ENCODE measurements at places on chromosomes 3 and 15.
A peak's percentile ranks its signal among the peaks of the same experiment; 100 is the strongest.

DNA sequence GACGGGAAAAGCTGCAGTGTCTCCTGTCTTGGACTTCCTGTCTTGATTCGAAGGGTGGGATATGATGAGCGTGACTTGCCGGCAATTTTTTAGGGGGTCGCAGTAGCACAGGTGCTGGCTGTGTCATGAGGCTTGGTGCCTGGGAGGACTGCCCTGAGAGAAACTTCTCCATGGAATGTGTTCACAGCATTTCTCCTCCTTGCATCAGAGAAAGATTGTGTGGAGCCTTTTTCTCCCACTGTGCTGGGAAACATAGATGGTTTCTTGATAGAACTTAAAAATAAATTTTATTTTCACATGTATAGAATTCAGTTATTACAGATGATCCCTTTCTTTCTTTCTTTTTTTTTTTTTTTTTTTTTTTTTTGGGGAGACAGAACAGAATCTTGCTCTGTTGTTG is 121.4 kb downstream of the KLHL25 start:
- no peak for DNase-seq

GRCh38 chr3:34856081-34856947 is 783.0 kb upstream of the ARPP21 start:
- DNase-seq: no peak

DNA sequence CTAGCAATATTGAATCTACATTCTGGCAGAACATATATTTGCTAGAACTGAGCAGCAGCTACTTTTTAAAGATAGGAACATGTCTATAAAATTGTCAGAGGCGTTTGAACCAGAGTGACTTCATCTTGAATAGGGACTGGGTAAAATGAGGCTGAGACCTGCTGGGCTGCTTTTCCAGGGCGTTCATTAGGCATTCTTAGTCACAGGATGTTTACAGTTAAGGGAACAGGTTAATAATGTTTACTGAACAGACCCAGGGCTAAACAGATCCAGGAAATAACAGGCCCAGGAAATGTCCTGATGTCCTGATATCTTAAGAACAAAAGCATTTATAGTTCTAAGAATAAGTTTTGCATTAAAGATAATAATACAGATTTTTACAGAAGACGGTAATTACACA is 34.5 kb upstream of the B3GALNT1 start:
- DNase-seq: no peak

- DNase-seq: no peak
Observed at GRCh38 chr15:87489902-87490665, 766.5 kb downstream of the NTRK3 start.

DNA sequence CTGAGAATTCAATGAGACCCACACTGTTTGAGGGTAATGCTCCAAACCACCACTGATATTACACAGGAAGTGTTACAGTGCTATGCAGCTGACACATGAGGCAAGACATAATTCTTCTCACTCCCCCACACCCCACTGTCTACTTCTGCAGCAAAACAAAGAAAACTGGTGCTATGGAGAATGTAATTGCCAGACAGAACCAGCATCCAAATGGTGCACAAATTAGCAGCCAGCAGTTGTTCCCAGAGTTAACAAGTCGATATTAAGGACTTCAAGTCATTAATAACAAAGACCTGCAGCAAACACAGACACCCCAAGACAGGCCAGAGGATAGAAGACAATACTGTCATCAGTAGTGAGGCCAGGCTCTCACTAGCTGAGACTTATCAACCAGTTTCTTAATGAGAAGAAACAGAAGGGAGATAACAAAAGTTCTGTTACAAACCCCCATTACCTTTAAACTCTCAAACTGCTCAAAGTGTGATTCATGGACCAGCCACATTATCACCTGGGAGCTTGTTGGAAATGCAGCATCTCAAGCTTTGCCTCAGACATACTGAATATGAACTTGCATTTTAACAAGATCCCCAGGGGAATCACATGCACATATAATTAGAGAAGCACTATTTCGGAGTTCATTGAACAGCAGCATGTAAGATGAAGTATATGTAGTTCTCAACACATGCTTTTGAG is 58.7 kb upstream of the FNDC3B start:
- DNase-seq: no peak

GRCh38 chr3:185728630-185729336 is 96.1 kb downstream of the IGF2BP2 start:
- peak; percentile 59 for DNase-seq

GRCh38 chr15:50257924-50258323 is 7.6 kb downstream of the HDC start:
- peak; percentile 68 for DNase-seq

DNA sequence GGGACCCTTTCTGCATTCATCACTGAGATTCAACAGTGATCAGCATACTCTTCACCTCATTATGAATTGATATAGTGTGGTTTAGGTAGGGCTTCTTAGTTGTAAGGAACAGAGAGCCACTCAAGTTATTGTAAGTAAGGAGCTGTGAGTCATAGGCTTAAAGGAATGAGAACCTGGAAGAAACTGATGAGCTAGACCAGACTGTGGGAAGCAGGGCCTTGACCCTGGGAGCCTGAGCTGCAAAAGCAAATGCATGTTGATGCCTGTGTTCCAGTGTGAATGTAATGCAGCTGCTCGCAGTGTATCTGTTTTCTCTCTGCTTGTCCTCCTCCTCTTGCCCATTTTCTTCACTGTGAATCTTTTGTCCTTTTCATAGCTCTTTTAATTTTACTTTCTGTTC is 13.6 kb downstream of the ZKSCAN7 start:
- peak; percentile 31 for DNase-seq

DNA sequence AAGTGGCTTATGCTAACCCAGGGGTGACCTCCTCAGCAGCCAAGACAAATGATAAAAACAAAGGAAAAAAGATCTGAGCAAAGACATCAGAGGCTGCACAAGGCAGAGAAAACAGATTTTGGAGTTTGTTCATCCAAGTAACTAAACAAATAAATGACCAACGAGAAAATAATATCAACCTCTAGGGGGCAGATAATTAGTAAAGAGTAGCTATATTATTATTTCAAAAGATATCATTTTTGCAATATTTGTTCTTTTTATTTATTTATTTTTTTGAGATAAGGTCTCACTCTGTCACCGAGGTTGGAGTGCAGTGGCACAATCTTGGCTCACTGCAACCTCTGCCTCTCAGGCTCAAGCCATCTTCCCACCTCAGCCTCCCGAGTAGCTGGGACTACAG is 101.8 kb downstream of the PCCB start:
- no peak for DNase-seq

GRCh38 chr3:77146004-77146403 is 106.1 kb downstream of the ROBO2 start:
- no peak for DNase-seq

- no peak for DNase-seq
Observed at GRCh38 chr15:50083424-50084025, 35.5 kb downstream of the ATP8B4 start.

- no peak for DNase-seq
Observed at GRCh38 chr3:30996467-30996866, 102.0 kb upstream of the GADL1 start.

DNA sequence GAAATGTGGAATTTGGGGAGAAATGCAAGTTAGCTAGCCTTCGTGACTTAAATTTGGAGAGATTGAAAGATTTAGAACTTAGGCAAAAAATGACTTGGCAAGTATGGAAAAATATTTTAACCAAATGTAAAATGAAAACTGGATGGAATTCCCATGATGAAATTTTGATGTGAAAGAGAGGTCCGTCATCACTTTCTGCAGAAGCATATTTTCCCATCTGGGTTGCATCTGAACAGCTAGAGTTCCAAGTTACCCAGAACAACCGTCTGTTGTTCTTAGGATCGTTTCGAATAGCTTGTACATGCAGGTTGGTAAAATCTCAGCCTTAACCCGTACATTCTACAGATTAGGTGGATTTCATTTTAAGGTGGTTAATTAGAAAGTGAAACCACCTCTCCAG is 136.3 kb downstream of the GHSR start:
- DNase-seq: peak; percentile 53

DNA sequence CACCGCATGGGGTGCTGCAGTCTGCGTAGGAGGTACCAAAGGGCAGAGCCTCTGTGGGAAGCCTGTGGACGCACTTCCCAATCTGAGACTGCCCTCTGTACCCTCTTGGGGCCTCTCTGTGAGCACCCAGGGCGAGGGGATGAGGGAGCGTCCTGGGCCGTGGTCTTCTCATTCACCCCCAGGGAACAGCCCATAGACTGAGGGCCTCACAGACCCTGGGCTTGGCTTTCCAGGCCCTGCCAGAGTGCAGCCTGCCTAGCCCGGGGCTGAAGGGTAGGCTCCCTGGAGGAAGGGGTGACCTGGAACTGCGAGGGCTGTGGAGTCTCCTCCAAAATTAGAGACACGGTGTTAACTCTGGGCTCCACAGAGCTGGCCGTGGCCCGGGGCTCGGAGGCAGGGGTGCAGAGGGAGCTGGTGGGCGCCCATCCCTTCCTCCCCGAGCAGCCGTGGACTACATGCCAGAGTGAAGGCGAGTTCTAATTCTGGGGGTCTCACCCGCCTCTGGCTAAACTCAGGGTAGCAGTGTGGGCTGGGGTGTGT is 468 bp upstream of the SPTBN5 start:
- no peak for DNase-seq

DNA sequence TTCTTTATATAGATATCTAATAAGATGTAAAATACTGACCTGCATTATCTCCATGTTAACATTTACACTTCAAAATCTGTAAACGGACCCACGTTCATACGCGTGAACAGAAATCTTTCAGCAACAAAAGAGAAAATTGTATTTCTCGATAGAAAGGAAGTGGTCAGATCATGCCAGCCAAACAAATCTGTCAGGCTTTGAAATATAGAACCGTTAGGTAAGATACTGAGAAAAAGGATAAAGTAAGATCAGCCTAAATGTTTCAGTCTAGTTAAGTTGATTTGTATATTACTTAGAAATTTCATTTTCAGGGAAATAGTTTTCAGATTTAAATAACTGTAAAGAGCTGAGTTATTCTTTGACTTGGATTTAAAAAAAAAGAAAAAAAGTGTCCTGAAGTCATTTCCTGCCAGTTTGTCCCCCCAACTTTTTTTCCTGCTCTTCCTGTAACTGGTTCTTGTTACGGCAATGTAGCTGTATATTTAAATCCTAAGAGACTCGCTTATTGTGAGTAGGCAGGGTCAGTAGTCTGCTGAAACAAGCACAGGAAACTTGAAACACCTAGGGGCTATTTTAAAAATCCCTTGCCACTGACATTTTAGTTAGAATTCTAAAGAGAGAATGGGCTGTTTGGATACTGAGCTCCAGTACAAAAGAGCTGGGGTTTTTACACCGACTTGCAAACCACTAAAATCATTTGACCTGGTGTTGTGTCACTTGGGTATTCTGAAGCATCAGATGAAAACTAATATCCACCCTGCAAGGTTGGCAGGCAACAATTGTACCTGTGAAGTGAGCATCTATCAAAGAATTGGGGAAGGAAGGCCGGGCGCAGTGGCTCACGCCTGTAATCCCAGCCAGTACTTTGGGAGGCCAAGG is 237.5 kb downstream of the UBE2E2 start:
- no peak for DNase-seq

GRCh38 chr3:99006686-99007085 is 105.2 kb upstream of the DCBLD2 start:
- DNase-seq: no peak

GRCh38 chr3:64083575-64083974 is 60.3 kb upstream of the PSMD6 start:
- no peak for DNase-seq

GRCh38 chr15:42151141-42151561 is 5.3 kb downstream of the PLA2G4F start:
- no peak for DNase-seq

- DNase-seq: no peak
Observed at GRCh38 chr3:158747417-158747816, 15.2 kb upstream of the RARRES1 start.

GRCh38 chr3:94232921-94233320 is 170.1 kb downstream of the NSUN3 start:
- DNase-seq: no peak

DNA sequence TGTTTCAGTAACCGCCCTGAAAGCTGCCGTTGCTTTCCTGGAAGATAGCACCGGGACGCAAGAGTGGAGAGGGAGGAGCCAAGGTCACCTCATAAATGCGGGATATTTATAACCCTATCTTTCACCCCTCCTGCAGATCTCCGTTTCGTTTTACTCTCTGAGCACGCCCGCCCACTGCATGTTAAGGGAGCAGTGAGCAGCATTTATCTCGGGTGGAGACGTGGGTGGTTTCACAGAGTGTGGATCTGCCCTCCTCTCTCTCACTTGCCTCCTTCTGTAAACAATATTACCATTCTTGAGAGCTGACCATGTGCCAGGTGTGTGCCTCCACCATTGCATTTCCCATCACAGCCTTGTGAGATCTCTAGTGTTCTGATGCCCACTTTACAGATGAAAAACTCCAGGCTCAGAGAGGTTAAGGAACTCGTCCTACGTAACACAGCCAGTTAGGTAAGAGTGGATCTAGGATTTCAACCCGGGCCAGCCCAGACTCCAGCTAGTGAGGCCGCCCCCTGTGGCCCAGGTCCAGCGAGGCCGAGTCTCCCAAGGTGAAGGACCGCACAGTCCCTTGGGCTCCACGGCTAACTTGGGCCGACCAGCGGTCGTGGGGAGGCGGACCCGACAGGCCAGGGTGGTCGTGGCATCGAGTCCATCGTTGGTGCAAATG is 16.9 kb upstream of the SEMA4B start:
- peak; percentile 75 for DNase-seq

DNA sequence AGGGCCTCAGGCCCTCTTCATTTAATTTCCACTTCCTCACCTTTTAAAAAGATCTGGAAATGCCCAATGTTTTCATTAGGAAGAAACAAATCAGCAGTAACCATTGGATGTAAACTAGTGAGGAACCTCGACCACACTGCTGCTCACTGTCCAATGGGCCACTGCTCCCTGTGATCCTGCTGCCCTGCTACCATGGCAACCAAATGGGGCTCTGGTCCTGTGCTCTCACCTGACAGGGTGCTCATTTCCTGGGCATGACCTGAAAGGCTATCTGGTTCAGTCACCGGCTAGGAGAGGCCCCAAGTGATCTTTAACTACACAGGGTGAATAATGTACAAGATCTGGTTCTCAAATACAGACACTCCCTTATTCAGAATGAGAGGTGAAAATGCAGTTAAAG is 54.6 kb downstream of the ARHGEF3 start:
- DNase-seq: no peak

DNA sequence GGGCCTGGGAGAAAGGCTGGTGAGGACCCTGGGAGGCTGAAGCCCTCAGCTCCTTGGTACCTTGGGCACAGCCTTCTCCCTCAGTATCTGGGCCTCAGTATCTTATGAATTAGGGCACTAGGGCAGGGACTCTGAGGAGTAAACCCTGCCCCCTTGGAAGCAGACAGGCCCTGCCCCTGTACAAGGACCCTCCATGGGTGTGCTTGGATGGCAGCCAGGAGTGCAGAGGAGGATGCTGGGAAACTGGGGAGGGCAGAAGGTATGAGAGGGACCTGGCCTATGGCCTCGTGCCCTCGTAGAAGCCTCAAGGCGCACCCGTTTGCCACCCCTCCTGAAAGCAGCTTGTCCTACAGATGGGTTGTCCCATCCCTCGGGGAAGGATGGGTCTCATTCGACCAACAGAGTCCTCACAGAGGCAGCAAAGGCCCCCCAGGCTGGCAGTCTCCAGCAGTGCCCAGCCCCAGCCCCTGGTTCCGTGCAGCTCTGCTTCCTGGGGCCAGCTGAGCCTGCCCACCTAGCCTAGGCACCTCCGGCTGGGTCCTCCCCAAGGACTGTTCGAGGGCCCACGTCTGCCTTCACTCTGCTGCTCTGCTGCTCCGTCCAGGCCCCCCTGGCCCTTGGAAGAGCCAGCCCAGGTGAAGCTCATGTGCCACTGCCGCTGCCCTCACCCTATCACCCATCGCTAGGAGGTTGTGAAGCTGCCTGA is 15.3 kb upstream of the SEMA3F start:
- DNase-seq: no peak

- DNase-seq: peak; percentile 49
Observed at GRCh38 chr3:157134620-157135191, 25.2 kb downstream of the CCNL1 start.

All from fibroblast of mammary gland (primary cell).